Stimulated activated CD8-positive, alpha-beta memory T cell treated with anti-CD3 and anti-CD28 coated beads, Interleukin-7, amount 100 ng/mL, for 48 hours (primary cell): ENCODE measurements at places on chromosomes 7 and 10.

DNA sequence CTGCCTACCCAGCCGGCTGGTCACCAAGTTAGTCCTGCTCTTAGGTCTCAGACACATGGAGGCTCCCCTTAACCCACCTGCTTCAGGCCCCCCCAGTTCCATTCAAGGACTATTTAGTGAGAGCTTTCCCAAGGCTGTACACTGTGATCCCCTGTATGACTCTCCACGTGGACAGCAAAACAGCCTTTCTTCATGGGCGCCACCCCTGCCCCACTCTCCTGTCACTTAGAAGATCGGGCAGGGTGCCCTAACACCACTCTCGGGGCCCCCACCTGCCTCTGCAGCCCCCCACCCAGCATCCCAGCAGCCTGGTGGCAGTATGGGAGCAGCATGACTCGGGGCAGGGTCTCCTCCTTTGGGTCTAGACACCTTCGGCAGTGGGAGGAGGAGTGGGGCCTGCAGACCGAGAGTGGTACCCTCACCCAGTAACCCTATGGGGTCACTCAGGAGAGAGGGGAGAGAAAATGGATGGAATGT is 116.6 kb downstream of the PTPN20 start:
- no peak for DNase-seq

DNA sequence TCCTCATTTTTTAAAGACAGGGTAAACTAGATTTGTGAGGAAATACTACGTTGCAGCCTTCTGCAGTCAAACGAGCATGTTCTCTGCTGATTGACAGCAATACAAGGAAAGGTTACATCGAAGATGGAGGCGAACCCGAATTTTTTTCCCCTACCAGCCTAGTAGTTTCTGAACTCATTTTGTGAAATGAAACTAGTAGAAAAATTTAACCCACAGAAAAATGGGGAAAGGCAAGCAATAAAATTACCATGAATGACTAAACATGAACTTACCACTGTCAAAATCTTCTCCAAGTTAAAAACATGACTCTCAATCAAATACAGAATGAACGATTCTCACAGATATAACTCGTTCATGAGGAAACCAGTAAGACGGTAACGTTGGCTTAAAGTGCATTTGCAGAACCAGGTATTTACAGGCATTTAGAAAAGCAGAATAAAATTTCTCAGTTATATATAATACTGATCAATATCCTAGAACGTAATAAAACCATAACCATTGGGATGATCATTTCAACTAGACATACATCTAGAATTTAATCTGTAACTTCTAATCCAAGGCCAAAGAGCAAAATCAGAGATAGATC is 73.9 kb downstream of the CELF2 start:
- no peak for DNase-seq

GRCh38 chr10:119830851-119831250 is 41.8 kb downstream of the MCMBP start:
- DNase-seq = no peak

DNA sequence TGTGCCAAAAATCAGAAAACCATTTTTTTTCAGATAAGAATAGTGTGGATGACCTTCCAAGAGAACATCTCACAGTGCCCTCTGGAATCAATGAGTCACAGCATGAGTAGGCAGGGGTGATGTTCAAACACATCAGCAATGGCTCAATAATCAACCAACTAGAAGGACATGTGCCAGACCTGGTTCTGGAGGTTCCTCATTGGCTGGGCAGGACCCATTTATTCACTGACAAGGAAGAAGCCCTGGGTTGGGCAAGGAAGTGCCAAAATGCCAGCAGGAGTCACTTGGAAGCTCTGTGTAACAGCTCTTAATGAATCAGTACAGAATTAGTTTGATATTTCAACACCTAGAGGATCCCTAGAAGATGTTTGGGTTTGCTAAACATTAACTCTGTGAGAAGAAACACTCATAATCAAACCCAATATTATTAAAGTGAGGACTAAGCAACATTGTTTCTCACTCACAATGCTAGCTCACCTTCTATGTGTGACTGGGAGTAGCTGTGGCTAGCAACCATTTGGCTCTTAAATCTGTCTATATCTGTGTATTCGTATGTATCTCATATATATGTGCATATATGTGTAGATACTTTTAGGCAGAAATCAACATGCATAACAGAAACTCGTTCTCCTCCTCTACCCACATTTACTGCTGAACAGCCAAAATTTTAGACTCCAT is 72.3 kb upstream of the APBB1IP start:
- DNase-seq = no peak

DNA sequence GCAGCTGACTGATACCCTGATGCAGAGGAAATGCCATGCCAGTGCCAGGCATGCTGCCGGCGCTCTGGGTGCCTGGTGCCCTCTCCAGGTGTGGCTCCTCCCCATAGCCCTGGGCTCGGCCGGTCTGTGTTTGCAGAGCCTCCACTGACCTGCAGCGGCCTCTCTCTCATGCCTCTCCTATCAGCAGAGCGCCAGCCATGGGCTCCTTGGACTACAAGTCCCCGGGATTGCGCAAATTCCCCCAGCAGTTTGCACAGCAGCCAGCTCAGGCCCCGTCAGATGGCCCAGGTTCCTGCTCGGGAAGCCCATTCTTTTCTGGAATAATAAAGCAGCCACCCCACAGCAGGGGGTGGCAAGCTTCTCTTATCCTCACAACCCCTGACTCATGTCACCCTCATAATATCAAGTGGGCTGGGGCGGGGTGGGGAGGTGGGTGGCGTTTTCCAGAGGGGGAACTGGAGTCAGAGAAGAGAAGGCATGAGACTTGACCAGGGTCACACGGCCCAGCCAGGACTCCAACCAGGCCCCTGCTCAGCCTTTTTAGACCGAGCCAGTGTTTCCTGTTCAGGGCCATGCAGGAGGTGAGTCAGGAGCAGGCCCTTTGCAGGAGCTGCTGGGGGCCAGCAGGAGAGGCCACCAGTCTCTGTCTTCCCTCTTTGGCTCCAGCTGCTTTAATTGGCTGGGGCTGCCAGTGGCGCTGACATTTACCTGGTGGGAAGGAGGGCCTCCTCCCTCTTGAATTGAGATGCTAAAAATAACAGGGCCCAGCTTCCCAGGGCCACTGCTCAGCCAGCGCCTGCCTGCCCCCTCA is 58.6 kb downstream of the ZMIZ1 start:
- DNase-seq = no peak

GRCh38 chr7:80922253-80923049 is 3.6 kb upstream of the SEMA3C start:
- no peak for DNase-seq

DNA sequence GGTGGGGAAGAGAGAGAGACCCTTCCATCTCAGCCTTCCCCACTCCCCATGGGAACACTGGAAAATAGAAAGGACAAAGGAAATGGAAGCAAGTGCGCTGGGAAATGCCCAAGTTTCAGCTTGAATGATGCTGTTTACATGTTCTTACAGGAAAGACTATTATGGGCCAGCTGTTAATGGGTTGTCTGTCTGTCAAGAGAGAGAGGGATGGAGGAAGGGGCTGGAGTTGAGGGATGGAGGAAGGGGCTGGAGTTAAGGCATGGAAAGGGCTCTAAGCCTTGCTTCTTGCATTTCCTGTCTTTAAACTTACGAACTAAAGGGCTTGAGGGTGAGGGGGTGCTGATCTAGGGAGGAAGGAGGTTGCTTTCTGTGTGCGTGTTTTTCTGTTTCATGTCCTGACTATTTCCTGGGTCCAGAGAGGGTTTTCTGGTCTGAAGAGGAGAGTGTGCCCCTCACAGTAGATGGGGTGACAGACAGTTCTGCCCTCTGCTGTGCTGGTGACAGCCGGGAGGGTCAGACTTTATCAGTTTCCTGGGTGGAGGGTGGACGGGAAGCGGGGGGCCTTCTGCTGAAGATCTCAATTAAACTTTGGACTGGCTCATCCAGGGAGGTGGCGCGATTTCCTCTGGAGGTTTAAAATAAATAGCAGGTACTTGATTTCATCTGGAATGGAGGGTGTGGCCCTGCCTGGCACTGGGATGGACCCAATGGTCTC is 30.5 kb downstream of the GRK5 start:
- no peak for DNase-seq

DNA sequence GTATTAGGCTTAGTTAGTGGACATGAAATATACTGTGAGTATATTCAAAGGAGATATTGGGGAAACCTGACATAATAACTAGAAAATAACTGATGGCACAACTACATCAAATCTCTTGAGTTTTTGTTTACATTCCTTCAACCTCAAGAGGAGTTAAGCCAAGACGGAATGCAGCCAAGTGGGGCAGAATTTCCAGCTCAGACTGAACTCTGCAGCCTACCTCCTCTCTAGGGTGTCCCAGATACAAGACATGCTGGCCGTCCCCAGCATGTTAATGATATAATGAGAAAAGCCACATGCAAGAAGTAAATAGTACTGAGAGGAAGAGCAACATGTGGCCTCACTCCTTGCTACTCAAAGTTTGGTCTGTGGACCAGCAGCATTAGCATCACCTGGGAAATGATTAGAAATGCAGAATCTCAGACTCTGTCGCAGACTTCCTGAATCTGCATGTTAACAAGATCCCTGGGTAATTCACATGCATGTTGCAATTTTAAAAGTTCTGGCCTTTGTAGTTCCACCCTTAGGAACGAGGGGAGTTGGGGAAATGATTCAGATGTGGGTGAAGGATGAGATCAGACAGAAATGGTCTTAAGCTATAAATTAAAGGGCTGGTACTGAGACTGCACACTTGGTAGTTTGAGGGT is 118.4 kb upstream of the CACUL1 start:
- no peak for DNase-seq

GRCh38 chr10:10490581-10490980 is 527.1 kb upstream of the CELF2 start:
- no peak for DNase-seq

- DNase-seq = no peak
These were observed 145.1 kb upstream of the C7orf33 start for GRCh38 chr7:148445260-148446044.
